ENCODE measurements at places on chromosomes 1 and 21.

DNA sequence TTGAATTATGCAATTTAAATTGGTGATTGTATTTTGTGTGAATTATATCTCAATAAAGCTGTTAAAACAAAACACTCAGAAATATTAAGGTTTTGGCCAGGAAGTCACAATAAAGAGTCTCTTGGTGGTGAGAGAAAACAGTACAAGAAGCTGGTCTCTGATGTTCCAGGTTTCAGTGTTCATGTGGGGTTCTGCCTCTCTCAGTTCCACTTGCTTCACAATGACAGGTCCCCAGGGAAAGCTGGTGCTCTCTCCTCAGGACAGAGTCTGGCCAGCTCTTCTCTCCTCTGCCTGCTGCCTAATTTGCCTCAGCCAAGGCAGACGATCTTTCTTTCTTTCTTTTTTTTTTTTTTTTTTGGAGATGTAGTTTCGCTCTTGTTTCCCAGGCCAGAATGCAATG, 342.9 kb upstream of the PLXNA2 start:
- peak; percentile 6 for DNase-seq

DNA sequence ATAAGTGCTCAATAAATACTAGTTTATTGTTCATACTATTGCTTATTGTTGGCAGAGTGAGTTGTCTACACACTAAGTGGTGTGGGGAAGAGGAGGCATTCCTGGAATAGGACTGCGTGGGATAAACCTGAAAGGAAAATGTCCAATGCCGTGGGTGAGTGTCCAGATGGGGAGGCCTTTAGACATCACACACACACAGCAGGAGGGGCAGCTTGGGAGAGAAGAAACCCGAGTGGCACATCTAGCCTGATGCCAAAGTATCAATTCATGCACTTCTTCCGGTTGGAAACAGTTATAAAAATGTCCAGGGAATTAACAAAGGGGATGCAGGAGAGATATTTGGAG, 27.3 kb downstream of the CCN1 start:
- no peak for DNase-seq

DNA sequence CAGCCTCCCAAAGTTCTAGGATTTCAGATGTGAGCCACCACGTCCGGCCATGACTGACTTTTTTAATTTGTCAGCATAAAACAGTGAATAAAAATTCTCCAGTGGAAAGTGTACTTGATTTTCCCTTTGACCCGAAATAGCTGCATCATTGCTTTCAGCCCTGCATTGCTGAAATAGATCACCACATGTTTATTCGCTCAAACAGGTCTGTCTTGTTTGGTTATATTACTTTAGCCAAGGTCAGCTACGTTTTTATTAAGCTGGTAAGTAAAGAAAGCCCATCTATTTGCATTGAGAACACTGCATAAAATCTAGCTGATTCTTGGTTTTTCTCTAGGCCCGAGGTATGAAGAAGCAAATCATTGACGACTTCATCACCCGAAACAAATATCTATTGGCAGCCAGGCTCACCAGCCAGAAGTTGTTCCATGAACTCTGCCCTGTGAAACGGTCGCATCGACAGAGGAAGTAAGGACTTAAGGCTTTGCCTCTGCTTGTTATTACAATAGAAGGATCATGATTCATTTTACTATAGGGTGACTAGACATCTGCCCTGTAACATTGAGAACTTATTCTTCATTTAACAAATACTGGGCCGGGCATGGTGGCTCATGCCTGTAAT, 25.6 kb downstream of the AGMAT start:
- DNase-seq = no peak

DNA sequence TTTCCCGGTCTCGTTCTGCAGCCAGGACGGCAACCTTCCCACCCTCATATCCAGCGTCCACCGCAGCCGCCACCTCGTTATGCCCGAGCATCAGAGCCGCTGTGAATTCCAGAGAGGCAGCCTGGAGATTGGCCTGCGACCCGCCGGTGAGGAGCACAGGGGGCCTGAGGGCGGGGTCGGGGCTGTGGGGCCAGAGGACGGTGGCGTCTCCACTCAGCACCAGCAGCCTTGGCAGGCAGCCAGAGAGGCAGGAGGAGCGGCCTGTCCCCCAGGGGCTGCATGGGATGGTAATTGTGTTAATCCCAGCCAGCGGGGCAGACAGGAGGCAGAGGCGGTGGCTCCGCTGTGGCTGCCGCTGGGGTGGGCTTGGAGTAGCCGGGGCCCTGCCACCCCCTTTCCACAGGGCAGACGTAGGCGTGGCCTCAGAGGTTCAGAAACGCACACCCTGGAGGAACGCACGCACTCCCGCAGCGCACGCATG, 12.1 kb downstream of the SAMD11 start:
- DNase-seq = no peak

DNA sequence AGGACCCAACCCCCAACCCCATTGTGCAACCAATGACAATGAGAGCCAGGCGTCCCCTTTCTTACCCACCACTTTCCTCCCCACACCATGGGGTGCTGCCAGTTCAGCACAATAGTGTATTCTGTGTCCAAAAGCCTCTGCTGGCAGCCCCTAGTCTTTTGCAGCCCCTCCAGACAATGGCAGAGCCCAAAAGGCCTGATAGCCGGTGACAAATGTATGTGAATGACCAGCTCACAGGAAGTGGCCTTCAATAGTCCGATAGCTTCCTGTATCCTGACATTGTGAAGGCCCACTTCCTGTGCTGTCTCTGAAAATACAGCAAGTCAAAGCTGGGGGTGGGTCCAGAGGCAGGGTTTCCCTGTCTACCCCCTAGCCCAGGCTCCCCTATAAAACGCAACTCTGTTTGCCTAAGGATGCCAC, 16.6 kb downstream of the SMIM12 start:
- DNase-seq = no peak

DNA sequence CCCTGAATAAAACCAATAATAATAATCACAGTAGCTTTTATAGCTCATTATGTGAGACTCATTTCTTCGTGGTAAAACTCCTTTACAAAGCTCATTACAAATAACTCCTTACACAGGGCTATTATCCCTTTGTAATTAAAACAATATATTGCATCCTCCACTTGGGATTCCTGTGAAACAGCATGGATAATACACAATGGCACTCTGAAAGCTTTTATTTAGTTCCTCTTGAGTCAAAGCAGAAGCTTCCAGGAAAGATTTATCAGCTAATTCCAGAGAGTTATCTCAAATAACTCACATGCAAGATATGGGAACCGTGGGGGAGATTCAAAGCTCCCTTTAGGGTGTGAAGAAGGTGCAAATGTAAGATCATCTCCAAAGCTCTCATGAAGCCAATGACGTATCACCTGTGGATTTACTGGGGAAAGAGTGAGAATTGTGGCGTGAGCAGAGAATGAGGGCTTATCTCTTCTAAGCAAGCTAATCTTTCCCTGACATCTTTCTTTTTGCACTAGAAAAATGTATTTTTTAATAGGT, 60.4 kb upstream of the GJA5 start:
- DNase-seq = no peak

- no peak for DNase-seq
These were observed 6.9 kb downstream of the MT1HL1 start for GRCh38 chr1:236997361-236997760.

DNA sequence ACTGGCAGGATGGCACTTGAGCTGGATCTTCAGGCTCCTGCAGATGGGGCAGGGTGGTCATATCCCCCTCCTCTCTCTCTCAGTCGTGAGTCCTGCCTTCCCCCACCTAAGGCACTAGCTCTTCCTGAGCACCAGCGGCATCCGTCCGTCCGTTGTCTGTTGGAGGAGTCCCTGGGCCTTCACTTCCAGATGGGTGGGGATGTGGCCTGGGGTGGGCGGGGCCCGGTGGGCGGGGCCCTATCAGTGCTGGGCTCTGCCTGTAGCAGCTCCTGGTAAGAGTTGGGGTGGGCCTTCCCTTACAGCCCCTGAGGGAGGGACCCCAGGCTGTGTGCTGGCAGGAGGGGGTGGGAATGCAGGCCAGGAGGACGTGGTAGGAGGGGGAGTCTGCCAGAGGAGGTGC, 10.3 kb downstream of the LDLRAD2 start:
- DNase-seq = no peak

DNA sequence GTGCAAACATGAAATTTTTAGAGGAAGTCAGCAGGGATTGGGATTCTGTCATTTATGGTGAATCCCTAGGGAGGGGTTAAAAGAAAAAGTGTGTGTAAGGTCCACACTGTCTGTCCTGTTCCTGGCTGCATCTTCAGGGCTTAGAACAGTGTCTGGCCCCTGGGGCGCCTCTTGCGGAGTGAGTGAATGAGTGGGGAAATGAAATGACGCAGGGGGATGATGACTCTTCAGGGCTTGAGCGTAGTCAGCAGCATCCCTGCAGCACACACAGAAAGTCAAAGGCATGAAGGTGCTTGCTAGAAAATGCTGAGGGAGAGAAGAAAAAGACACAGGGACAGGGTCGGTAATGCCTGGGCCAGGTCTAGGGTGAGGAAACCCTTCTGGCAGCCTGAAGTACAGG, 57.8 kb downstream of the PGBD5 start:
- no peak for DNase-seq

- no peak for DNase-seq
These were observed 478.1 kb upstream of the NR5A2 start for GRCh38 chr1:199549421-199549820.

- no peak for DNase-seq
These were observed 117.5 kb downstream of the NAV1 start for GRCh38 chr1:201656311-201657032.

DNA sequence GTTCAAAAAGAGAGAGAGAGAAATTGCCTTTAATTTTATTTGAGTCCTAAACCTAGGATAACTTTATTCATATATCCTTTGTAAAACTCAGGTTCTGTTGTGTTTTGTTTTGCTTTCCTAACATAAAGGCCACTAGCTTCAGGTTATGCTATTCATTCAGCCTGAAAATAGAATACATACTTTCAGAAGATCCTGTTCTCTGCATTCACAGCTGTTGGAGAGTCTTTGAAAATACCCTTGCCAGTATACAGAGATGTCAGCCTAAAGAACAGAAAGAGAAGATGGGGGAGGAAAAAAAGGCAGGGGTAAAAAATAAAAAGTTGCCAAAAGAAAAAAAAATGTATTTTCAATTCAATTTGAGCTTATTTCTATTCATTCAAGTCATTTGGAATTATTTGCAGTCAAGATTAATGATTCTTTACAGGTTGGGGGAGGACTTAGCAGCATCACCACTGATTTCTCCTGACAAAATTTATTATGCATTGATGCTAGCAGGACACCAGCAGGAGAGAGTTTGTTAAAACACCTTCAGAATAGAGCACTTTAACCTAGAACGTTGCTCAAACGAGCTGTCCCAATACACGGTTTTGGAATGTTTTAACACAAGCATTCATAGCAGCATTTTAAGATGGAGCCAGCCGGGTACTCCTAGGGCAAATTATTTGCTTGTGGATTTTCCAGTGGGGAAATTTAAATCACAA, 318.5 kb downstream of the NTNG1 start:
- no peak for DNase-seq

- no peak for DNase-seq
These were observed 26.5 kb downstream of the CD247 start for GRCh38 chr1:167491586-167492461.

GRCh38 chr1:240363914-240364313, 248.0 kb downstream of the GREM2 start:
- no peak for DNase-seq

GRCh38 chr1:28136169-28136921, 40.1 kb downstream of the PTAFR start:
- no peak for DNase-seq

GRCh38 chr1:220060876-220061275, 14.6 kb upstream of the EPRS1 start:
- DNase-seq = no peak

GRCh38 chr1:151346082-151346768, 827 bp downstream of the RFX5 start:
- no peak for DNase-seq

DNA sequence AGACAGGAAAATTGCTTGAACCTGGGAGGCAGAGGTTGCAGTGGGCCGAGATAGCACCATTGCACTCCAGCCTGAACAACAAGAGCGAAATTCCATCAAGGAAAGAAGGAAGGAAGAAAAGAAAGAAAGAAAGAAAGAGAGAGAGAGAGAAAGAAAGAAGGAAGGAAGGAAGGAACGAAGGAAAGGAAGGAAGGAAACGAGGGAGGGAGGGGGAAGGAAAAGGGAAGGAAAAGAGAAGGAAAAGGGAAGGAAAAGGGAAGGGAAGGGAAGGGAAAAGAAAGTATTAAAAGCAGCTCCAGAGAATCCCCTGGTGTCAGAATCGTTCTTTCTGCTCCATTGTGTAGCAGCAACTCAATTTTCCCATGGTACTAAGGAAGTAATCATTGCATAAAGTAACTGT, 19.2 kb upstream of the ZSWIM5 start:
- no peak for DNase-seq

DNA sequence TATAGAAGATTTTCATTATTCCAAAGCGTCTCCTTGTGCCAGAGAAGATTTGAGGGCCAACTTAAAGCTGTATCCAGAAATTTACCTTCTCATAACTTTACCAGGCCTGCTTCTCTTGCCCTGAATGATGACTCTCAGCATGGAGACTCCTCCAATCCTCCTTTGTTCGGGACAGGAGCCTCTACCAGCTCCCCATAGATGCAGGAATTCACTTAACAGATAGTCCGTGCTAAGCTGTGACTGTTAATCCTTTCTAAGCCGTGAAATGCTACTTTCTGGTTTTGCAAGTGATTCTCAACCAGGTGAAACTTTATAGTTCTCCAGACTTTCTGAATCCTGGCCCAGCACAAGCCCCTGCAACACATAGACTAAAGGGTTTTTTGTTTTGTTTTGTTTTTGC, 31.8 kb upstream of the KCND3 start:
- DNase-seq = no peak

- DNase-seq = peak; percentile 62
These were observed 26.8 kb downstream of the PTTG1IP start for GRCh38 chr21:44846485-44847260.

- DNase-seq = no peak
These were observed 22.1 kb downstream of the RGS8 start for GRCh38 chr1:182662121-182662890.

DNA sequence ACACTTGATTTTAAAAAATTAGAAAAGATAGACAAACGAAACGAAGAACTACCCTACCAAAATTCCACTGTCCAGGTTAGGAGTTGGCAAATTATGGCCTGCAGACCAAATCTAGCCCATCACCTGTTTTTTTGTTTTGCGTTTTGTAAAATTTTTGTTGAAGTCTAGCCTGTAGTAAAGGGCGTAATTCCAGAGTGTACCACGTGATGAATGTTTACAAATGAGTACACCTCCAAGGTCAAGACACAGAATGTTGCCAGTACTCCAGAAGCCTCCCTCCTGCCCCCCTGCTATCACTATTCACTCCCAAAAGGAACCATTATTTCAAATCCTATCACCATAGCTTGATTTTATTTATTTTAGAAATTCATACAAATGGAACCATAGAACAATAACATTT, 17.1 kb upstream of the PODN start:
- DNase-seq = no peak

DNA sequence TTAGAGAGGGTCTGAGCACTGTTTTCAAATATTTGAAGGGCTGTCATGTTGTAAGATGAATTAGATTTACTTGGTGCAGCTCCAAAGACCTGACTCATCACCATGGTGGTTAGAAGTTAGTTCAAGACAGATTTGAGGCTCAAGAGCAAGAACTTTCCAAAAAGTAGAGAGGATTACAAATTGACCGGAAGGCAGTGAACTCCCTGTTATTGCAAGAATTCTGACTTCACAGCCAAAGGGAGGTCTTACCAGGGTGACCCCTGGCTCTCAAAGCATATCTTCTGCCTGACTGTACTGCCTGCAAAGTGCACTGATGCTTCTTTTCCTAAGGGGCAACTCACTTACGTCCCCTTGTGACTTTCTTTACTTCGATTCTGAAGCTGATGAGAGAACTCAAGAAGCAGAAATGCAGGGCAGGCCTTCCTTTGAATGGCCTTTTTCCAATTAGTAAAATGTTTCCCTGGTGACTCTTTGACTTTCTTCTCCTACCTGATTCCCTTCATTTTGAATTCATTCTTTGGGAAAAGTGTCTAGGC, 86.4 kb downstream of the NAV1 start:
- DNase-seq = no peak

- no peak for DNase-seq
These were observed 45.9 kb downstream of the RGL1 start for GRCh38 chr1:183850852-183851251.

All from GM13977 (cell line).